G401 (cell line): ENCODE measurements at places on chromosomes 6 and 20. TPM values are rescaled to one million over a fixed set of nuclear protein-coding genes. Genes with fewer than 3 reads are reported as not detected.

GRCh38 chr20:56463428-56463827, 5.0 kb upstream of the RTF2 start:
- DNase-seq, result no peak

GRCh38 chr6:102581378-102582124, 1188.0 kb downstream of the GRIK2 start:
- no peak for DNase-seq

DNA sequence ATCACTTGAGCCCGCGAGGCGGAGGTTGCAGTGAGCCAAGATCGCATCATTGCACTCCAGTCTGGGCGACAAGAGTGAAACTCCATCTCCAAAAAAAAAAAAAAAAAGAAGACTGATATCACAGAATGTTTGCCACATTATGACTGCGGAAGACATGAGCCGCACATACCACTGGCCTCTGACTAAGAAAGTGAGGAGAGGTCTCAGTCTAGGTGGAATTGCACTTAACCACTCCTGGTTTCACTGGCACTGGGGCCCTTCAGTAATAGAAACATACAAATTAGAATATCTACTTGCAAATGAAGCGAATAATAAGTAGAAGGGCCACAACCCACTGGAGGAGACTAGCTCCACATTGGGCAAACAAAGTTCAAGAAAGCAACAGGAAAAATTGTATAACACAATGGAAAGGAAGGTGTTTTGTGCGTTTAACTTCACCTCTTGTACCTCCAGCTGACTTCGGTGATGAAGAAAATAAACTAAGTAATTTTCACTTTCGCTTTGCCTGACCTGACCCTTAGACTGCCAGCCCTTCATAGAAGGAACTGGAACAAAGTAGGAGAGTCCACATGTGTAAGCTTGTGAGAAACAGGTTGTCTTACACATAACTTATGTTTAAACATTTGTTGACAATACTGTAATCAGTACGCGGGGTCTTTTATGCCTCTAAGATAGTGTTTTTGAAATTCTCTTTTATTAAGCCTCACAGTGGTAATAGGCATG, 147.5 kb upstream of the TSHZ2 start:
- DNase-seq, result no peak

DNA sequence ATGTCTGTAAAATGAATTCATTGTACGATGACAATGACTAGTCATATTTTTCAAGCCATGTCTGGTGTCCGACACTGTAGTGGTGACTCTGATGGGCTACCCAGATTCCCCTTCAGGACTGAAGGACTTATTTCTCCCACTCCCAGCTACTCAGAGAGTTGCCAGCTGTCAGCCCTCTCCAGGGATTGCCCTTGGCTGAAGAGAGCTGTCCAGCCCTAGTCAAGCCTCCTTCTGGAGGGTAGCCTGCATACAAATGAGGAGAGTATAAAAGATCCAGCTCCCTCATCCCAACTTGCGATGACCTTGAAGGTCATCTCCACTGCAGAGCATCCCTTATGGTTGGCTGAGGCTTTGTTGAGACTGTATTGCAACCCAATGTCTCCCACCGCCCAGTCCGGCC, 29.9 kb downstream of the JPH2 start:
- no peak for DNase-seq

DNA sequence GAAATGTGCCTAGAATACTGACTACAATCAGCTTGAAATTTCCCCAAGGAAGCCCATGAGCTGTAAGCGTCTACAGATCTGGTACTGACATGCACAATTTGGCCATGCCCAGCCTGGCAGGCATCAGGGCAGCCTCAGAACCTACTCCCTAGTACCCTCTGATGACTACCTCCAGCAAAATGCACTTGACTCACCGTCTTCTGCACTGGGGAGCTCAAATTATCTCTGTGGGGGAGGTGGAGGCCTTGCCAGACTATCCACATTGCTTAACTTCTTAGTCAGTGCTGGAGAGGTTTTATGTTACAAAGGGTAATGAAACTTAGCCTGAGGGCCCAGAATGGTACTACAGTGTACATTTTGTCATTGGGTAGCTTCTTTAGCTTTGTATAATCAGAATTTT, 126.0 kb upstream of the ADGRF1 start:
- DNase-seq, result no peak

DNA sequence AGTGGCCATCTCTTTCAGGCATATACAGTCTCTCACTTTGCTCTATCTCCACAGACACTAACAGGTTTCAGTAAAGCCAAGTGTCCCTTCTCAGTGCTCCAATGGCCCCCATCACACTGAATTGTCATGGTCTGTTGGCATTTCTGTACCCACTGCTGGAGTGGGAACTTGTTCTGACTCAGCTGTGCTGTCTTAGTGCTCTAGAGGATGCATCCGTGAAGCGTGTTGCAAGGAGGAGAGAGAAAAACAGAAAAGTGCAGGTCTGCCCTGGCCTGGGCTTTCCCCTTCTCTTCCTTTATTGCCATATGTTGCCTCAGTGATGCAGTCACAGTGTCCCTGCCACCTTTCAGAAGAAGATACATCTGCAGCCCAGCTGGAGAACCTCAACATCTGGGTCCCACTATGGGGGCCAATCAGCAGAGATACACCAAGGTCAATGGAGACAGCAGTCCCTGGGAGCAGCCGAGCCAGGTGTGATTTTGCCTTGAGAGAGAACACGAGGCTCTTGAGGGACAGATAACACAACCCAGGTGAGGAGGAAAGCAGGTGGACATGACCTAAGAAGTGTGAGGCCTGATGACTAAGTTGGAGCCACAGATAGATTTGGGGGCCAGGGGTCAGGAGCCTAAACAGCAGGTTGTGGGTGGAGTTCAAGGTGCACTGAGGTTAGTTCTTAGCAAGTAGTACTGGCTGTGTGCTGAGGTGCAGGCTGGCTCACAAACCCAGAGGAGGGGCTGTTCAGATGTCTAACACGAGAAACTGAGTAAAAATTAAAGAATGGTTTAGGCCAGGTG, 5.6 kb upstream of the PLCG1 start:
- DNase-seq, result no peak

DNA sequence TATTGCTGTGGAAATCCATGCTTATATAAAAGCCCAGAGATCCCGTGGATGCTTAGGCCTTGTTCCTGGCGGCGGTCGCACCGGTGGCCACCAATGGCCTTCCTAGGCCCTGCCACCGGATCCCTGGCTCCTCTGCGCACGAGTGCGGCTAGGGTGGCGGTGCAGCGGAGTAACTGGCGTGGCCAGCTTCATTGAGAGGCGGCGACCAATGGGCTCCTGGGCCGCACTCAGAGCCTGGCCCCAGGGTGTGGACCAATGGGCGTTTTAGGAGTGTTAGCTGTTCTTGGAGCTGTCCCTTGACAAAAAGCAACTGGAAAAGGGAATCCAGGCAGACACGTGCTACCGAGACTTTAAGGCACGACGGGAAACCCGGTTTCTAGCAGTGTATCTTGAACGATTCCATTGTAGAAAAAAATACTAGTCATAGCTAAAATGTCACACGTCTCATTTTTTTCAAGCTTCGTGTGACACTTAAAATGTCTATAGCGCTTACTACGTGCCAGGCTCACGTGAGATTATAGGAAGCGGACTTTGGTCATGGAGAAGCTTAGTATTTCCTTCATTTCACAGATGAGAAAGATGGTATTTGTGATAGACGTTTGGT, 1.7 kb downstream of the AMD1 start:
- peak; percentile 86 for DNase-seq

- DNase-seq, result peak; percentile 32
These were observed 10.7 kb downstream of the DLL1 start for GRCh38 chr6:170279977-170280688.

- DNase-seq, result no peak
These were observed 9.9 kb upstream of the WFDC2 start for GRCh38 chr20:45459606-45460005.

RIPOR3 gene
- total RNA-seq, result 6.9 and 7.4 TPM in 2 replicates

TTLL9 gene
- total RNA-seq, result 2.0 TPM in 1 of 2 replicates, not detected in the other

RAMACL gene
- 4.1 and 8.0 TPM in 2 replicates for total RNA-seq

RCAN2 gene
- not detected in 2 replicates for total RNA-seq

IER3 gene
- 257 and 297 TPM in 2 replicates for total RNA-seq

CST7 gene
- not detected in 2 replicates for total RNA-seq

SSR1 gene
- 99.9 and 173 TPM in 2 replicates for total RNA-seq

TREM2 gene
- not detected in 2 replicates for total RNA-seq

RFX6 gene
- not detected in 2 replicates for total RNA-seq

TSHZ2 gene
- total RNA-seq, result not detected in 2 replicates
